OCI-LY7 (cell line): ENCODE measurements at places on chromosomes 5 and 9.

DNA sequence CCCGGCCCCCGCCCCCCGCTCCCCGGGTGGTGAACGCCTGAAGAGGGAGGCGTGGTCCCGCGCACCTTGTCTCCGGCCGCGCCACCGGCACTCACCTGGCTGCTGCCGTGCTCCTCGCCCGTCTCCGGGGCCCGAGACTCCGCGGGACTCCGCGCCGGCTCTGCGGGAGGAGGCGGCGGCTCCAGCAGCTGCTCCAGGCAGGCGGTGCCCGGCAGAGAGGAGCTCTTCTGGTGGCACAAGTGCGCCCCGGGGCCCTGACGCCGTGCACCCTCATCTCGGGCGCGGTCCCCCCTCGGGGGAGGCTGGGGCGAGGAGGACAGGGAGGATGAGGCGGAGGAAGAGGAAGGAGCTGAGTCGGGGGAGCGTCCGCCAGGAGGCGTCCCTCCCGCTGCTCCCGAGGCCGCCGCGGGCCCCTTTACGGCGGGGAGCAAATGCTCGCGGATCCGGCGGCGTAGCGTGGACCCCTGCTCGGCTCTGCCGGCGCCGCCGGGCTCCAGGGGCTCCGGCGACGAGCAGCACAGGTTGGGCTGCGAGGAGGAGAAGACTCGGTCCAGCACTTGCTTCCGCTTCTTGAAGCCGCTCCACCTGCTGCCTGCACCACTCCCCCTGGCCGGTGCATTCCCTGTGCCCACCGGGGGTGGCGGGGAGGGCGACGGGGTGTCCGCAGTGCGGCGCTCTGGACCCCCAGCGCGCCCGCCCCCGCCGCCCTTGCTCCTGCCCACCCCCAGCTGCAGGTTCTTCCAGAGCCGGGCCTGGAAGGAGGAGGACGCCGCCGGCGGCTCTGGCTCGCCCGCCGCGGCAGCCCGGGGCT lies 928 bp downstream of the MCTP1 start:
- no peak for DNase-seq

DNA sequence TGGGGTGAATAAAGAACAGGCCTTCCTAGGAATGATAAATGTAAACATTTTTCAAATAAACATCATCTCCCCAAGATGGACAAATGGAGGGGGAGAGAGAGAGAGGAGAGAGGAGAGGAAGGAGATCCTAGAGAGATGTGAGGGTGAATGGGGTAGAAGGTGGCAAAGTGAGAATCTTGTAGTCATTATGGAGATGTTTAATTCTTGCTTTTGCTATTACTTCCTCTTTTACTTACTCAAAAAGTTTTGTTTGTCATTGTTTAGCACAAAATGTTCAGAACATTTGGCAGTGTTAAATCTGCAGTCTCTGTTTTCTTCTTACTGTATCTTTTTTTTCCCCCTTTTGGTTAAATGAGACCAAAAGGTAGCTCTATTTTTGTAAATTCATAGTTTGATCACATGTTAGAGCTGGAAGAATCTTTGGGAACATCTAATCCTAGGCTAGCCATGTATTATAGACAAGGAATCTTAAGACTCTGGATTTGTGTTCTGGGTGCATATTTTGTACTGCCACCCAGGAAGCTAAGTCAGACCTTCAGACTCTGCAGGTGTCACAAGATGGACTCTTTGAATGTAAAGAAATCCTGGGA lies 266.1 kb downstream of the NTRK2 start:
- no peak for DNase-seq

GRCh38 chr9:32265037-32265436 lies 119.4 kb upstream of the ACO1 start:
- no peak for DNase-seq

- no peak for DNase-seq
These were observed 50.2 kb downstream of the SMC2 start for GRCh38 chr9:104144336-104144735.

DNA sequence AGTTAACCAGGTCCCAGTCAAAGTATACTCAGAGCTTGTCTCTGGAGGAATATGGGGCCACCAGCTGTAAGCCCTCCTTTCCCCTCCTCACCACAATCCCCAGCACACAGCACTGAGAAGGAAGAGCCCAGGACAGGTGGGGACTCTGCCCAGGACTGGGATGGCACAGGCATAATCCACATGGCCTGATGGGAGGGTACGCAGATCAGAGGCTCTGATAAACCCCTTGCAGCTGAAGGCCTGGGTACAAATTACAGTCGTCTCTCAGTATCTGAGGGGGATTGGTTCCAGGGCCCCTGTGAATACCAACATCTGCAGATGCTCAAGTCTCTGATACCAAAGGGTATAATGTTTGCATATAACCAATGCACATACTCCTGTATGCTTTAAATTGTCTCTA lies 245.8 kb downstream of the CRB2 start:
- no peak for DNase-seq

DNA sequence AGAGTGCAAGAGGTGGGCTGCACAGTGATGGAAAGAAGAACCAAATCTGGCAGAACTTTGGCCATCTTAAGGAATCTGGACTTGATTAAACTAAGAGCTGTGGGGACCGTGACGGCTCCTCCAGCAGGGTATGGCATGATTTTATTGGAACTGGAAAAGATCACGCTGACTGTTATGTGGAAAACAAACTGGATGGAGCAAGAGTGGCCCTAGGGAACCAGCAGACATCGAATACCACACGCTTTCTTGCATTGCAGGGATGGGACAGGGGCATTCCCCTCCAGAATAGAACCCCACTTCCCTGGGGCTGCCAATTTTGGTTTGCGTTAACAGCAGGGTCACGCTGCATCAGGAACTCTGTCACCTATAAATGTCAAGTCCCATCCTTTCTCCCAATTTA lies 38.8 kb downstream of the INSYN2B start:
- DNase-seq, result no peak

DNA sequence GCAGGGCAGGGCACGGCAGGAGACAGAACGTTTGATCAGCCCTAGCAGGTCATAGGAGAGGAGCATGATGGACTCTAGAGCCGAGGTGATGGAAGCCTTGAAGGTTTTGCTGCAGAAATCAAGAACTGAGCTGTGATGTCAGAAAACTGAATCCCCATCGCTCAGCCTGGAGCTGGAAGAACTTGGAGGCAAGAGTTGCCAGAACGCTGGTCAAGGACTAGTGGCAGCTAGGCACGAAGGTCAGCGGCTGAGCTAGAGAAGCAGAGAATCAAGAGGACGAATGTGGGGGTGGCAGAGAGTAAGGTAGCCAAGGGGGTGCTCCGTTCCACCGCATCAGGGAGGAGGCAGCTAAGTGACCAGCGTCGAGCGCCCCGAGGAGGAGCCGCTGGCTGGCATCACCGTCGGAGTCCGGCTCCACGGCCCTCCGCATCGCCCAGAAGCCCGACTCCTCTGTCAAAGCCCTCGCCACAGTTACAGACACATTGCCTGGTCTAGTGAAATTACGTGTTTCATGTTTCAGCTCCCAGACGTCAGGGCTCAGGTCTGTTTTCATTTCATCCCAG lies 1.2 kb upstream of the GALNT10 start:
- no peak for DNase-seq

- DNase-seq, result no peak
These were observed 123.3 kb downstream of the MLLT3 start for GRCh38 chr9:20499013-20499412.

- no peak for DNase-seq
These were observed 85.2 kb downstream of the CYFIP2 start for GRCh38 chr5:157350939-157351801.
